ENCODE measurements at places on chromosomes 11 and 22.
A peak's percentile ranks its signal among the peaks of the same experiment; 100 is the strongest.

GRCh38 chr11:93895106-93895862 is 44.9 kb upstream of the VSTM5 start:
- DNase-seq, result peak; percentile 44

DNA sequence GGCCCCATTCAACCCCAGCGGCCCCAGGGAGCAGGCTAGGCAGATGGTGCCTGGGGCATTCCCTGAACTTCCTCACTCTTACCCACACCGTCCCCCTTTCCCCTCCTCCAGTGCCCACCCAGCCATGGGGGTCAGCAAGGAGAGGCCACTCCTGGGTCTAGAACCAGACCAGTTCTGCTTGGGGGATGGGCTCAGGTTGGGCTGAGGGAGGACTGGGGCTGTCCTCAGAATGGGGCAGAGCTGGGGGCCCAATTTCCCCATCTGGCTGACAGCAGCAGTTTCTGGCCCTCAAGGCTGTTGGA is 12.4 kb downstream of the SCYL1 start:
- DNase-seq, result no peak

DNA sequence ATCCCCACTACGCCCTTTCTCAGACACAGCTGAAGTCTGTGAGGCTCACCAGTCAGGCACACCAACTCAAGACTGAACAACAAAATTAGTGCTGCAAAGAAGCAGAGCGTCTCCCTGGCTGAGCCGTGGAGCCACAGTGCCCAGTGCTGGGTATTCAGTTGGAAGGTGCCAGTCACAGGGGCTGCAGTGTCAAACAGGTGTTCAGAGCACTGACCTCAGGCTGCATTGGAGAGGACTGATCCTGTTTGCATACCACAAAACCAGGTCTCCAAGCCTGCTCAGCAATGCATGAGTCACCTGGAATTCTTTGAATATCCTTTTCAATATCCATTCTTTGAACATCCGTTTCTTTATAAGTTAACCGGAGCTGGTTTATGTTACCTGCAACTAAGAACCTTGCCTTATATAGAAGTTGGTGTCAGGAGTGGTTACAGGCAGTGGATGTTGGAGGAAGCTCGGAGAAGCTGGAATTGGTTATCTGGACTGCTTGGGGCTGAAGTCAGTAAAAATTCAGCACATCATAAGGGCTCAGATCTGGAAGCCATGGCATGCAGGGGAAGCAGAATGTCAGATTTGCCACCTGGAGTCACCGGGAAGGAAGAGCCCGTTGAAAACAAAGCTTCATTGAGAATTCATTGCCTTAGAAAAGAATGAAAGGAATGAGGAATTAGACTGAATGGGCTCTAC is 30.3 kb downstream of the PDGFB start:
- DNase-seq, result no peak

DNA sequence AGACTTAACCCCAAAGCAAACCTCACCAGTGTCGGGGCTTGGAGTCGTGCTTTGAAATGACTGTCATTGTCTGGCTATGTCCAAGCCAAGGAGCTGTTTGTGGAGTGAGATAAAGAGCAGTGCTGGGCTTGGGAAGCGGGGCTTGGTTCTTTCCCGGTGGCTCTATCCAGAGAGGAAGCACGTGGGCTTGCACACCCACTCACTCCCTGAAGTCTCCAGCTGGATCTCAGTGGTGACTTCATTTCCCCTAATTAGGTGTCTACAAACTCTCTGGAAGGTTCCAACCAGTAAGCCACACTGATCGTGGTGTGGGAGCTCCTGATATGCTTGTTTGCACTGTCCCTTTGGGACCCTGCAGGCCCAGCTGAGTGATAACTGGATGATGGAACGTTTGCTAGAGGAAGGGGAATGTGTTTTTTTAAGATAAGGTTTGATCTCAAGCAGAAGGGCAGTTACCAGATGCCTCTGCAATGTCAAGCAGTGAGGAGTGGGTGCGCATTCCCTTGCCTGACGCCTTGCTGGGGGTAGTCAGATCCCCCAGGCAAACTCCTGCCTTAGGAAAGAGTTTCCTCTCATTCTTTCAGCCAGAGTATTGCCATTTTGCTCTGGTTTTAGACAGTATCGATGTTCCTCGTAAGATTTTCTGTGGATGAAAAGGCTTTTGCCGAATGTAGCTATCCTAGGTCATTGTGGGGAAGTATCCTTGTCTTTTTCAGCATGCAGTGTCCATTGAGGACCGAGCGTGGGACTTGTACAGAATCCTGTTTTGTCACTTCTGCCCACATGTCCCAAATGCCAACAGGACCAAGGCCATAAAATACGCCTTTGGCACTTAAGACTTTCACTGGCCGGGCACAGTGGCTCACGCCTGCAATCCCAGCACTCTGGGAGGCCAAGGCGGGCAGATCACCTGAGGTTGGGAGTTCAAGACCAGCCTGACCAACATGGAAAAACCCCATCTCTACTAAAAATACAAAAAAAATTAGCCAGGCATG is 90.9 kb downstream of the MICAL2 start:
- no peak for DNase-seq

DNA sequence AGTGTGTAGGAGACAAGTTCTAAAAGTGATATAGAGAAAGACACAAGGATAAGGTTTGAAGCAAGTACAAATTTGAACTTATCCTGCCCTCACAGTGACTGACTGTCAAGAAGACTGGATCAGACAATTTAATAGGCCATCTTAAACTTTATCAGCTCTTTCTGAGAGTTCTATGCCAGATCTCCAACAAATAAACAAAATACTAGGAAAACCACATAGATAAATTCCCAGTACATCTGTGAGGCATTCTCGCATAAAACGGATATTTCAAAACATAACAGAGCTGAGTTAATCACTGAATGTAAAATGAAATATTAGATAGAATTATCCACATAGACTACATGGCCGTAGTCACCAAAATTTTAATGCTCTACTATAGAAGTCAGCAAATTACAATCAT is 120.9 kb upstream of the LUZP2 start:
- no peak for DNase-seq

DNA sequence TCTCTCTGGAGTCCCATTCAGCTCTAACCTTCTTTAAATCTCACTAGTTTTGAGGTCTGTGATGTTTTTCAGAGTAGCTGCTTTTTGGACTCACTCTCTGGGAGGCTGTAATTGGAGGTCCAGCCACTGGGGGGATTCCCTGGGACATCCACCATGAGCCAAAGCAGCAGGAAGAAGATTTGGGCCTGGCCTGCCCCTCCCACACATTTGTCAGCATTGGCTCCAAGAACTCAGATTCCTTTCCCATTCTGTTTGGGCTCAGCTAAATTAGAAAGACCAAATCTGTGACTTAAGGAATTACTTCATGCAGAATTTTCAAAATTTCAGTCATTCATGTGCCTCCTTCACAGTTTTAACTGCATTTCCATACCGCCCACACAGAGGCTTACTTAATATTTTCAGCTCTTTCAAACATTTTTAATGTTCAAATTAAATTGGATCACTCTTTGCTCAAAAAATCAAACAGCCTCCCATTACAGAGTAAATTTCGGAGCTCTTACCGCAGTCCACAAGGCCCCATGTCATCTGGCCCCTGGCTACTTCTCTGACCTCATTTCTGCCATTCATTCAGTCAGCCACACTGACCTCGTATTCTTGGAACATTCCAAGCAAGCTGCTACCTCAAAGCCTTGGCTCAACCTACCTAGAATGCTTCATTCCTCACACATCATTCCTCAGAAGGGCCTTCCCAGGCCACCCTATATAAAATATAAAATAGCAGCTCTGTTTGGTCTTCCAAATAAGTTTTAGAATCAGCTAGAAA is 54.5 kb upstream of the RRAS2 start:
- DNase-seq, result no peak

GRCh38 chr22:46968359-46968740 is 205.9 kb downstream of the TBC1D22A start:
- DNase-seq, result no peak

DNA sequence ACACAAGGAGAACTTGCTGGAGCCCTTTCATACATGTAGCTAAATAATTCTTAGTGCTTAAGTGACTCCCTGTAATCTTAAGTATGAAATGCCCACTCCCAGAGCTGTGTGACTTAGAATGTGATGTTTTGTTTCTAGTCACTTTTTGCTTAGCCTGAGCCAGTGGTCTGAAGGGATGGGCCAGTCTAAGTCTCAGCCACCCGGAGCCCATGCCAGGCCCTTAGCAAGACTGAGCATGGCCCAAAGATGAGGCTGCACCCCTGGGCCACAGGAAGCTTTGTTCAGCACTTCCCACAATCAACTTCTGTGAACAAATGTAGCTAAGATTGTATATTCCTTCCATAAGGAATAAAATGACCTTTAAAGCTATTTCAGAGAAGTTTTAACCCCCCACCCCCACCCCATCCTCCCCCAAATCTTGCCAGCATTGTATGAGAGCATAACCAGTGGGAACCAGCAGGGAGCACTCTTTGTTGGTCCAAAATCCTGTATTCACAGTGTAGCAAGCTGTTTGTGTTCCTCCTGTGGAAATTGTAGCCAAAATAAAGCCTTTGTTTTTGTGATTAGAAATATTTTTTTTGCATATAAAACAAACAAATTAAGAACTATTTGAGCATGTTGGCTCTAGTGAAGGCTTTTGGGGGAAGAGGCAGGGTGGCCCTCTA is 73.8 kb upstream of the GAL start:
- DNase-seq, result no peak

DNA sequence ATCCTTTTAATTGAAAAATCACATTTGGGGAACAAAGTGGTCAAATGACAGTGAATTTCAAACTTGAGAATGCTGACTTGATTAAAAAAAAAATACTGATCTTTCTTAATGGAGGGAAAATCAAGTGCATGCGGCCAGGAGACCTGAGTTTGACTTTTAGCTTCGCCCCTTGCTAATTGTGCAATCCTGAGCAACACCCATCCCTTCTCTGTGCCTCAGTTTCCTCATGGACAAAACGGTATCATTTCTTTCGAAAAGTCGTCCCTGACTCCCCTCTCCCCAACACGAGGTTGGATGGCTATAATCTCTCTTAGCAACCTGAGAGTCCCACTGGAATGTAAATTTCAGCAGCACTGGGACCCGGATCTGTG is 959 bp upstream of the FJX1 start:
- DNase-seq, result no peak

DNA sequence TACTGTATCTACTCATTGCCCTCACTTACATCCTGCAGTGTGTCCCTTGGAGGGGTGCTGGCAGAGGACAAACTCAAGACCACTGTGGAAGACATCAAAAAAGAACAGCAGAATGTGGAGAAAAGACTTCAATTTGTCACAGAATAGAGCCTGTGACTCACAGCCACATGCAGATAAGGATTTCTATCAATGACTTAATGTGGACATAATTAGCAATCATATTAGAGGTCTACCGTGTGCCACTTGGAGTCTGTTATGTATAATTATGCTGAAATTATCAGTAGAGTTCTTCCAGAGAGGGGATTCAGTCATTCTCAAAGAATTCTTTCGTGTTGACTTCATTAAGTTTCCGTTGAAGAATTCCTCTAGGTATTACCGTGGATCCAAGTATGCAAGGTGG is 473.5 kb downstream of the MIAT start:
- no peak for DNase-seq

DNA sequence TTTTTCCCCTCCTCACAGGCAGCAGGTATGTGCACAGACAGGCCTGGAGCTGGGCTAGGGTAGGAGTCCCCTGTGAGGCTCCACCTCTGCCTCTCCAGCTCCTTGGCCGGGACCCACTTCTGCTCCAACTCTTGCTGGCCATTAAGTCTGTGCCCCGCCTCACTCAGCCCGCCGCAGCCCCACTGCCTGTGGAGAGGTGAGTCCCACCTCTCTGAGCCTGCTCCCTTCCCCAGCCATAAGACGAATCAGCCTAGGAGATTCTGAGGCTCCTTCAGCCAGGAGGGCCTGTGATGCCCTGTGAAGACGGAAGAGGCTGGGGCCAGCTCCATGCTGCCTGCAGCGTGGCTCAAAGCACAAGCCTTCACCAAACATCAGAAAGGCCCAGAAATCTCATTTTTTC is 23.0 kb downstream of the TSKU start:
- no peak for DNase-seq

DNA sequence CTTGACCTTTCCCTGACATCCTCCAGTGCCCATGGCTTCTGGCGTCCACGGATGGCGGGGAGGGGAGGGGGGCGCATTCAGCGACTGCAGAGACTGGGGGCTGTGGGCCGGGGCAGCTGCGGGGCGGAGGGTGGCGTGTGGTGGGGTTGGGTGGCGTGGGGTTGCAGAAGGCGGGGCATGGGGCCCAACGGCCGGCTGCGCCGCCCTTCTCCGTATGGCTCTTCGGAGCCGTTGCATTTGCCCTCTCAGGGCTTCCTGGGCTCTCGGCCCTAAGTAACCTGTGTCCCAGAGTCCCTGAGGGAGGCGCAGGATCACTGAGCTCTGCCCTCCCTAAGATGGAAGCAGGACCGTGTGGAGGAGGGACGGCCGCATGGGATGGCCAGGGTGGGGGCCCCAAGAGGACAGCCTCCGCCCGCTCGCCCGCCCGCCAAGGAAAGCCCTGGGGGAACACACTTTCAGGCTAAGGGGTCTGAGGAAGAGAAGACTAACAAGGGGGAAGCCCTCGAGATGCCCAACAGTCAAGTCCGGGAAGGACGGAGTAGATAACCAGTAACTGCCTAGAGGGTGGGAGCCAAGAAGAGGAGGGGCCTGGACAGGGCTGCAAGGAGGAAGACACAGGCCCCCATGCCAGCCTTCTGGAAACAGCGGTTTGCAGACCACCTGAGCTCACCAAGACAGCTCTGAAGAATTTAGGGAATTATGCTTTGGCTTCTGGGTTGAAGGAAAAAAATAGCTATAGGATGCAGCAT is 9.2 kb upstream of the AIFM3 start:
- peak; percentile 33 for DNase-seq

DNA sequence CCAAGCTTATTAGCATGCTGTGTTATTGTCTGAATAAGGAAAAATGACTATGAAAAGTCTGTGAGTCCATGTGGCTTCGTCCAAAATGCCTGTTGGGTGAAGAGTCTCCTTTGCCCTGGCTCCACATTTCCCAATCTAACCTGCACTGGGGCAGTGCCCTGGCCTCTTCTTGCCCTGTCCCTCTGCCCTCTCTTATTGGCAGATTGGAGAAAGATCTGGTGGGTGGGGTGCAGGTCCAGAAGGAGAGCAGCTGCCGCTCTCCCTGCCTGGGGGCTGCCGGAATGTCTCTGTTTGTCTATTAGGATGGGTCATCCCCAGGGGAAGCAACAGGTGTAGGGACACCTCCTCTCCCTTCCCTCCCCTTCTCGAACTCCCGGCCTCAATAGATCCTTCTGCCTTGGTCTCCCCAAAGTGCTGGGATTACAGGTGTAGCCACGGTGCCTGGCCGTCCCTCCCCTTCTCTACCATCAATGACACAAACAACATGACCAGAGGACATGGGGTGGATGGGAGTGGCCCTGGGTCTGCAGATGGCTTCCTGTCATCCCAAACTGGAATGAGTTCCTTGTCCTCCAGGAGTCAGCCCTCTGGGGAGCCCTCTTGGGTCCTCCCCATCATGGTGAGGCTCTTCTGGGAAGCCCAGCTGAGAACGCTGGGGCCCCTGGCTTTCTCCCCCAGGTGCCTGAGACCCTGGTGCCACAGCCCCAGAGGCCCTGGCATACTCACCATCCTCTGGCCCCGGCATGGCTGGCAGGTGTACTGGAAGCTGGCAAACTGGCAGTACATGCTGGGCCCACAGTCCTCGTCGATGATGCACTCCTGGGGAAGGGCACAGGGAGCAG is 40.5 kb downstream of the DKK3 start:
- no peak for DNase-seq
